ENCODE measurements at places on chromosomes 3 and 15. TPM values are rescaled to one million over a fixed set of nuclear protein-coding genes. Genes with fewer than 3 reads are reported as not detected.

- DNase-seq: no peak
Observed at GRCh38 chr3:13160619-13161018, 87.4 kb upstream of the IQSEC1 start.

- DNase-seq: no peak
Observed at GRCh38 chr3:46453526-46454208, 11.0 kb downstream of the LTF start.

GRCh38 chr15:84878504-84878903 is 6.0 kb upstream of the SLC28A1 start:
- peak; percentile 74 for DNase-seq

DNA sequence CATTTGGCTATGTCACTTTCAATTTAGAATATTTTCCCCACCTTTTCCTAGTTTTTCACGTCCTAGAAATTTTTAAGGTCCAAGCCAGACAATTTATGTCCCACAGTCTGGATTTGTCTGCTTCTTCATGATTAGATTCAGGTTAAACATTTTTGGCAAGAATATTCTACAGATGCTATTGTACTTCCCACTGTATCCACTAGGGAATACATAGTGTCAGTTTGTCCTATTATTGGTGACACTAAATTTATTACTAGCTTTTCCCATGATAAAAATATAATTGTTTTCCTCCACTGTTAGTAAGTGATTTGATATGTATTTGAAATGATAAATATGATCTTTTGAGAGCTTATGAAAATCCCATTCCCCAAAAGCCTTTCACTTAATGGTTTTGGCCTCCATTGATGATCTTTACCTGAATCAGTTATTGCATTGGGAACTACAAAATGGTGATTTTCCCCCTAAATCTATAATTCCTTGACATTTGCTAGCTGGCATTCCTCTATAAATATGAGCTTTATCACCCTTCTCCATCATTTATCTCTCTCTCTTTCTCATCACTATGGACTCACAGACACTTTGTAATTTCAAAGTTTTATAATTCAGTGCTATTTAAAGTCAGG is 8.3 kb downstream of the ARL14 start:
- no peak for DNase-seq

- no peak for DNase-seq
Observed at GRCh38 chr15:39556461-39556860, 24.4 kb upstream of the THBS1 start.

DNA sequence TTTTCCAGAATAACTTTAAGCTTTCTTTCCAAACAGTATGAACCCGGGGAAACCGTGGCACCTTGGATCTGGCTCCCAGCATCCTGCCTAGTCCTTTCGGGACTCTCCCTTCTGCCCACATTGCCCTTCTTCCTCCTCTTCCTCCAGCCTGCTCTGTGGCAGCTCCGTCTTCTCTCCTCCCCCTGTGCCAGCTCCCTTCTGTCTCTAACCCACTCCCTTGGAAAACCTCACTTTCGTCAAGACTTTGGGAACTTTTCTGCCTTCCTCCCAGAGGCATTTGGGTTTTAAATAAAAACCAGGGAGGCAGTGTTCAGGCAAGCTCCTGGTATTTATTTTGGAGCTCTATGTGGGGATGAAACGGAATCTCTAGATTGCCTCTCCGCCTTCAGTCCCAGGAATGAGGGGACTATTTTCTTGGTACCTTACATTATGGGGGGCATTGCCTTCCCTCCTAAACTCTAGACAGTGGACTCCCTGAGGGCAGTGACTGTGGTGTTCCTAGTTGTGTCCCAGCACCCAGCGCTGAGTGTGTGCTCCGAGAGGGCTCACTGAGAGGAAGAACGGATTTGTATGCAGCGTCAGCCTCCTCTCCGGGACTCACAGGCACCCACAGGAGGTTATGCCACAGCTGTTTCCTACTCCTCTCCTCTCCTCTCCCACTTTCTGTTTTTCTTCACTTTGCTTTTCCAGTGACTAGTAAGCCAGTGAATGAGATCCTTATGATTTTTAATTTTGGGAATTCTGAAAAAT is 105.4 kb upstream of the MRPS22 start:
- DNase-seq: no peak

DNA sequence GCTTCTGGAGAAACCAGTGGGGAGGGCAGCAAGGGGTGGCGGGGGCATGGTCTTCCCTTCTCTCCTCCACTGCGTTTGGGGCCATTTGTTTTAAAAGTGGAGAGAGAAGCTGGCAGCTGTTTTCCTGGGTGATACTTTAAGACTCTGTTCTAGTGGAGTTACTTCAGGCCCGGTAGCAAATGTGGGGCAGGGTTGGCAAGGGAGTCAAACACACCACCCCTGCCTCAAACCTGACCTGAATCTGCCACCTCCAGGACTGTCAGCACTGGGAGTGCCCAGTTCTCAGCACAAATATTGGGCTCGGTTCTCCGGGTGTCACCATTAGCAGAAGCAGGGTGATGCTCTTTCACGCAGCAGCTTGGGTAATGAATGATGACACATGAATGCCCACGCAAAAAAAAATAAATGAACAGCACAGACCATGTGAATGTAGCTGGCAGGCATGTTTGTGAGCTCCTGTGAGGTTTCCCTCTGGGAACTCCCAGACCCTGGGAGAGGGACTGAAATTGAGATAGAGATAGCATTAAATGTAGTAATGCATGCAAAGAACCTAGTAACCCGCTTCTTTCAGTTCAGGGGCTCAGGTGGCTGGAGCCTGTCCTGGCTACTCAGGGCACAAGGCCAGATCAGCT is 424.0 kb downstream of the MCTP2 start:
- DNase-seq: no peak

DNA sequence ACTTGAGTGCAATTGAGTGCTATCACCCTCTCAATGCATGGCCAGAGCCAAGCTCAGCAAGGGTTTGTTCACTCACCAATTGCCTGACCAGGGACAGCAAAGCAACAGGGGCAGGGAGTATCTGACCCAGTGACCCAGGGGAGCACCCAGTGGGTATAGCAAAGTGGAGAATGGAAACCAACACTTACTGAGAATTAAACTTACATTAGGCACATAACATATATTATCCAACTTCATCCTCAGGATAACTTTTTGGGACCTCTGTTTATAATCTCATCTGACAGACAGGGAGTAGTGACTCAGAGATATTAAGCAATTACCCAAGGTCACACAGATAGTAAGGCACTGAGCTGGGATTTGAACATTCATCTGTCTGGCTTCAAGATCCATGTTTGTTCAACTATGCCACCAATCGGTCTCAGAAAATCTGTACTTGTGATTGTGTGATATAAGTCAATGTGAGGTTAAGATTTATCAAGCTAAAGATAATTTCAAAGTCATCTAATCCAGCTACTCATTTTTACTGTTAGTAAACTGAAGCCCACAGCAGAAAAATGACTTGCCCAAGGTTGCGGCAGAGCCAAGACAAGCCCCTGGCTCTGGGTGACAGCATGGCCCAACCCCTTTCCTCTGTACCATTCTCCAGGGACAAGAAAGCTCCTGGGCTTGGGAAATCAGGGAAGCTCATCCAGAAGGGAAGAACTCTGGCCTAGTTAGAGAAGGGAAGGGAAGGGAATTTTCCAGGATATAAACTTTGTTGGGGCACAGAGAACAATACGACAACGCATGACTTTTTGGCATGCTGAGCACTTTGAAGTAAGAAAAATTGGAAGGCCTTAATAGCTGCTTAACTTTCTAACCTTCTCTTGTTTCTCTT is 138.0 kb upstream of the SMAD3 start:
- DNase-seq: no peak

DNA sequence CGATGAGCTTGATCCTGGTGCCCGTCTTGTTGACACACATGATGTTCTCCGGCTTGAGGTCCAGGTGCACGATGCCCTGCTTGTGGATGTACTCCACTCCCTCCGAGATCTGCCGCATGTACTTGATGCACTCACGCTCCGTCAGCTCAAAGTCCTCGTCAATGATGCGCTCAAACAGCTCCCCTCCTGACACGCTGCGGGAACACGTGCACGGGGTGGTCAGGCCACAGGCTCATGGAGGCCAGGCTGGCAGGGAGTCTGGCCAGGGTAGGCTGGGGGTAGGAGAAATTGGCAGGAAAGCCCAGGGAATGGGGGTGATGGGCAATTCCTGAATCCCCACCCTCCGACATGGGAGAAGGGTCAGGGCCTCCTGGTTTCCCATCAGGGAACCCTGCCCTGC is 55.5 kb upstream of the HACD2 start:
- DNase-seq: no peak

DNA sequence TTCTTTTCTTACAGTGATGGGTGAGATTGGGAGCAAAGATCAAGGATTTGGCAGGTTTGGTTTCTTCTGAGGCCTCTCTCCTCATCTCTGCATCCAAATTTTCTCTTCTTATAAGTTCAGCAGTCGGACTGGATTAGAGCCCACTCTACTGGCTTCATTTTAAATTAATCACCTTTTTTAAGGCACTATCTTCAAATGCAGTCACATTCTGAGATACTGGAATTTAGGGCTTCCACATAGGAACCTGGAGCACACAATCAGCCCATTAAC is 56.5 kb upstream of the PLSCR4 start:
- no peak for DNase-seq

DNA sequence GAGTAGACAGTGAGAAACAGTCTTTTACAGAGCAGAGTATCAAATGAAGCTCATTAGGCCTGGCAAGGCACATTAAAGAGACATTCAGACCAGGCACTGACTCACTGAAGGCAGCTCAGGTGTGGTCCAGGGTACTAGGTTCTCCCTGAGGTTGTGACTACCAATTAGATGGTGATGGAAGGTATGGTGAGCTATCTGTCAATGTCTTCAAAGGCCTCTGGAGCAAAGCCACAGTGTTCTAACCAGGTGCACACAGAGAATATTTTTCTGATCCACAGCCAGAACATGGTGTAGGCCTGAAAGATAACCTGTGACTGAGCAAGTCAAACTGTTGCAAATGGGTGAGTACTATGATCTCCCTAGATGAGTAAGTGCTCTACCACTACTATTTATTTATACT is 51.5 kb downstream of the EOMES start:
- DNase-seq: no peak

GRCh38 chr15:83747050-83747717 is 93.3 kb downstream of the ADAMTSL3 start:
- no peak for DNase-seq

- DNase-seq: no peak
Observed at GRCh38 chr3:62406945-62407344, 33.6 kb upstream of the FEZF2 start.

- no peak for DNase-seq
Observed at GRCh38 chr15:46266661-46267060, 631.8 kb downstream of the SQOR start.

DNA sequence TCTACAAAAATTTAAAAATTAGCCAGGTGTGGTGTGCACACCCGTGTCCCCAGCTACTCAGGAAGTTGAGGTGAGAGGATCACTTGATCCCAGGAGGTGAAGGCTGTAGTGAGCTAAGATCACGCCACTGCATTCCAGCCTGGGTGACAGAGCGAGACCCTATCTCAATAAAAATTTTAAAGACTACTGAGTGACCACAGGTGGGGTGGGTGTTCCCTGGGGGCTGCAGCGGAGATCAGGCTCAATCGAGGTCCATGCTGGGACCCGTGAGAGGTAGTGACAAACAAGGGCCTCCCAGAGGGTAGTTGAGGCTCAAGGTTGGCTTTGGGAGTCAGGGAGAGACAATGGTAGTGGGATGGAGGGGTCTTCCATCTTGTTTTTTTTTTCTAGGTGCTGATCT is 38.9 kb upstream of the LIMD1 start:
- DNase-seq: no peak

DNA sequence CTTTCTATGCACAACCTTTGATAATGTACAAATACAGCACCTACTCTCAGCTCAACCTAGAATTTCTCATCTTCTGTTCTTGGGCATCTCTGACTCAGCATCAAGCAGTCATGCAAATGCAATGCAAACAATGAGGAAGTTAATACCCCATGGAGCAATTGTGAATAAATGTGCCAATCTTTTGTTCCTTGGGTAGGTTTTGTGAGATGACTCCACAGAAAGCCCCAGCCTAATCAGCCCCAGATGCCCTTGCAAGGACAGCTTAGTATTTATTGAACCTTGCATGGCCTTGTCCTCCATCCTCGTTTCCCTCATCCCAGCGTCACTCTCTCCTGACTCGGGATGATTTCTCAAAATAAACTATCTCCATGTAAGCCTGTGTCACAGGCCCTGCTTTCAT is 494.7 kb upstream of the NECTIN3 start:
- DNase-seq: no peak

DCP1A gene
- 27.2 TPM for total RNA-seq

THAP10 gene
- not detected for total RNA-seq

CPA3 gene
- total RNA-seq: not detected

TRH gene
- not detected for total RNA-seq

TTC21A gene
- total RNA-seq: 0.97 TPM

KBTBD12 gene
- total RNA-seq: not detected

All from activated CD8-positive, alpha-beta T cell treated with anti-CD3 and anti-CD28 coated beads, Interleukin-2, amount 10 ng/mL, durations not matched to agents 7 days and 5 days (primary cell).